ENCODE measurements at places on chromosomes 5 and 9.

DNA sequence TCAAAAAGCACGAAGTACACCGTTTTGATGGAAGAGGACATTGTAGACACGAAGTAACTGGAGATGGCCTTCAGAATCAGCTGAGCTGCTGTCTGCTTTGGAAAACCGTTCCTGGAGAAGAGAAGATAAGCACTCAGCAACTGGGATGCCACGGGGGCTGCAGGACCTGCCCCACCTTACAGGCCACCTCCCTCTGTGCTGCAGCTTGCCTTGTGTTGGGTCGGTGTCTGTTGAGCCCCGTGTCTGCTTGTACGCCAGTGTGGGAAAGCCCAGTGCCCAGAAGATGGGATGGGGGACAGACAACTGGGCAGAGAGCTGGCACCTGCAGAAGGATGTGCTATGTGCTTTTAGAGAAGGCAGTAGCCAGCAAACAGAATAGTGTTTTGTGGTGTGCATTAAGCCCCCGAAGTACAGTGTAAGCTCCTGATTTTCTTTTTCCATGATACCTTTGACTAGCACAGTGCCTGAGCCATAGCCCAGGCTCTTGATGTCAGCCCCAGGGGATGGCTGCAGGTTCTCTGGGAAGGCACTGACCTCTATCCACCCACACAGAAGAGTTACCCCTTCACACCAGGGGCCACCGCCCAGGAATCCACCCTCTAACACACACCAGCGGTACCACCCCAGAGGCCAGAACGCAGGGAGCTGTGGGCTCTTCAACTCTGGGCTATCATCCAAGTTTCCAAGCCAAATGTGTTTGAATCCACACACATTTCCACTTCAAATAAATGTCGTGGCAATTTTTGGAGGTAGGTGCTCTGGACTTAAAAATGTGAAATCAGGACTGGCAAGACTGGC, 63.8 kb downstream of the MACROH2A1 start:
- DNase-seq = no peak

DNA sequence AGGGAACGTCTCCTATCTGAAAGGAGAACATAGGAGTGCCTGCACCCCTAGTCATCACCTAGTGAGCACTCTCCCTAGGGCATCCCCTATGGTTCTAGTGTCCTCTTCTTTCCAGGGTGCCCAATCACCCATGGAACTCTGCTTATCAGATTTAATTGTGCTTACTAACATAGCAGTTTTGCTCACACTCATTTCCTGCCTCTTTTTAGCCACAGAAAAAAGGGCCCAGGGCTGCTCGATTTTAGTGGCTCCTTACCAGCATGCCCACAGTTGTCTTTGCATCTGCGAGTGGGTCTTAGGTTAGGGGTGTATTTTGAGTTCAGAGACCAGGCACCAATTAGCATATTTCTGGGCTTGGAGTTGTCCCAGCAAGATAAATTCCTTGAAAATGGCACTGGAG, 1110.2 kb downstream of the TAF11L14 start:
- no peak for DNase-seq

DNA sequence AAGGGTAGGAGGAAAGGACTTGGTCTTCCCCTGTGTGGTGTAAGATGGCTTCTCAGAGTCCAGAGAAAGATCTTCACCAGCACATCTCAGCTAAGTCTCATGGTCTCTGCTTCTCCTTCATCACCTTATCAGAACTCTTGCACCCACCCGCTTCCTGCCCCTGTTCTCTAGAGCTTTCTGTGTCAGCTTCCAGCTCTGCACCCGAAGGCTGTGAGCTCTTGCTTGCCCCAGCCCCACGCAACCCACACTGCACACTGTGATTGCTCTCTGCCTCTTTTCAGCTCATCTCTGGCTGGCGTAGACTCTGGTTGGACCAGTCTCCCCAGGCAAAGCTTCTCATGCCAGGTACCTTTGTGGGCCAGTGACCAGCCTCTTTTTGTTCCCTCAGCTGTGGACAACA, 93.2 kb upstream of the RAPGEF1 start:
- no peak for DNase-seq

GRCh38 chr5:148970876-148971275, 92.0 kb downstream of the SH3TC2 start:
- DNase-seq = no peak

- DNase-seq = no peak
These were observed 2.8 kb downstream of the HSPA5 start for GRCh38 chr9:125238127-125238914.

DNA sequence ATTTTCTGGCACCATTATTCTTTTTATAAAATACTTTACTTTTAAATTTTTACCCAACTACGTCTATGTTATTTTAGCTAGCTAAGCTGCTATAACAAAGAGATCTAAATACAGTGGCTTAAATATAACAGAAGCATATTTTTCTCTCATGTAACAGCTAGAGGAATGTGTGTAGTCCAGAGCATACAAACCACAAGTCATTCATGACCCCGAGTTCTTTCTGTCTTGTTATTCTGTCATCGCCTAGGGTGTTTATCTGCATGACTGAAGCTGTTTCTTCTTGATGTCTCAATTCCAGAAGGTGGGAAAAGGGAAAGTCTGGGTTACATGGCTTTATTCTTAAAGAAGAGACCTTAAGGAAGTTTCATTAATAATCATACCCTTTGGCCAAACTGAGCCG, 136.9 kb upstream of the RFX3 start:
- DNase-seq = no peak

DNA sequence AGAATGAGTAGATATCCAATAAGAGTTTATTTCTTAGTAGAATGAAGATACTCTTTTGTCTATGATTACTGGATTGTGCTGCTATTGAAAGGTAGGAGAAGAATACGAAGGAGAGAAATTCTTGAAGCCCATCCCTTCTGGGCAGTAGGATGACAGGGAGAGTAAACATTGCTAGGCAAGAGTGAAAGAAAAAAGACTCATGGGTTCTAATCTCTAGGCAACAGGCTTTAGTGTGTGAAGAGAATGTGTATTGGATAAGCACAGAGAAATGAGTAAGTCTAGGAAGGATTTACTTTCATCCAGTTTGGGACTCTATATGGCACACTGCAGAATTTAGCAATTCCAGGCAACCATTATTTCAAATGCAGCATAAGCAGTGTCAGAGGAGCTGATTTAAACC, 216.0 kb downstream of the GABRG2 start:
- DNase-seq = no peak

DNA sequence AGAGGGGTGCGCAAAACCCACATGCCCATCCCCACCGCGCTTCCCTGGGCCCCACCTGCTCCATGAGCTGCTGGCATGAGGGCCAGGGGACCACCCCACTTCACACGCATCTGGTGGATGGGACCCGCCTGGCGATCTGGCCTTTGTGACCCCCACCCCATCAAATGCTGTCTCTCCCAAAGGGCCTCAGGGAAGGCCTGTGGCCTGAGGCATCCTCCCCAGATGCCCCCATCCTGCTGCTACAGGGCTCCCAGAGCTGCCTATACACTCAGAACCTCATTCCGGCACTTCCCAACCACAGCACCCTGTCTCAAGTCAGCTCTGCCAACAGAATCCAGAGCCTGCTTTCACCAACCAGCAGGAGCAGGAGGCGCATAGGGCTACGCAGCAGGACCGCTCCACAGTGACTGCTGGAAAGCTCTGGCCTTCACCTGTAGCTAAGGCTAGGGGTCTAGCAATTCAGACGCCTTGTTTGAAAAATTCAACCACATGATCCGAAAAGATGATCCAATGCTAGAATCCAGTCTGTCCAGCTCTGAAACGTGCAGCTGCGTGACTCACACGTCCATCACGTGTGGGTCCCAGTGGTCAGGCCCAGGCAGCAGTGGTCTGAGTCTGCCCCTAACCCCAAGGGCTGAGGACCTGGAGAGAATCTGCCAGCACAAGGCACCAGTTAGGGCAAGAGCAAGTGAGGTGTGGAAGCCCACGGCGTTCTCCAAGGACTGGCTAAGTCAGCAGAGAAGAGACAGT, 1.4 kb upstream of the SNAPC4 start:
- DNase-seq = no peak

DNA sequence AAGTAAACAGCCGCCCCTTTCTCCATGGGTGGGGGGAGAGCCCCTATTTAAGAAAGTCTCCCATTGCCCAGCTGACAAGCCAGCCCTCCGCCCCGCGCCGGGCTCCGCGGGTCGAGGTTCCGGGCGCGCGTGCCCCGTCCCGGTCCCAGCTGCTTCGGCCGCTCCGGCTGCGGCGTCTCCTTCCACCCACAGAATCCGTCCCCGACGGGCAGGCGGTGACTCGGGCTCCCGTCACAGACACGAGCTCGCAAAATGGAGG, 223 bp downstream of the NR3C1 start:
- DNase-seq = no peak

DNA sequence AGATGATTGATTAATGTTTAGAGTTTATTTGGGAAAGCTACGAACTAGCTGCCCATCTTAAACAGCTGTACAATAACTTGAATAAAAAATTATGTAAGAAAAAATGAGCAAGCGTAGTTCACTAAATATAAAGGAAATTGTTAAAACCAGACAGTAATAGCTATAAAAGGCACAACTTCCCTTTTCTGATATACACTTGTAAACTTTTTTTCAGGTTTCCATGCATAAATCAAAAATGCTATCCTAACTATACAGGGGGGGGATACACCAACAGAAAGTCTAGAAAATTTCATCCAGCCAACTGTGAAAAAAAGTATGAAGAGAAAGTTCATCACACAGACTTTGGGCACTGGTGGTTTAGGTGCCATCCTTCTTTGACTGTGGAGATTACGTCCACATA, 122.3 kb downstream of the NR3C1 start:
- DNase-seq = no peak

GRCh38 chr5:52799358-52799982, 11.8 kb downstream of the ITGA1 start:
- no peak for DNase-seq

- no peak for DNase-seq
These were observed 602.6 kb downstream of the MTRR start for GRCh38 chr5:8471581-8471980.

- DNase-seq = peak; percentile 61
These were observed 172.8 kb downstream of the ERCC6L2 start for GRCh38 chr9:96048104-96048955.

DNA sequence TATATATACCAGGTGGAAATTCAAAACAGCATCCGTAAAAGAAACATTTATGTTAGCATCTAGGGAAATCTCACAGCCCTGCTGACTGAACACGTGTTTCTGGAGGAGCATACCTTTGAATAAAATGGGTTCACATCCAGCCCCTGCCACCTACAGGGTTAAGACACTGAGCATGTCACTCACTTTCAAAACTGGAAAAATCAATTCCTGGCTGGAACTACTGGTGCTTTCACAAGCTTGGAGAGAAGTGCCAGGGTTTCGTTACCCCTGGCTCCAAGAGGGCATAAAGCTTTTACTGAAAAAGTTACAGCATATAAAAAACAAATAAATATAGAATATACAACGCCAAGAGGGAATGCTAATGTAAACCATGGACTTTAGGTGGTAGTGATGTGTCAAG, 48.0 kb downstream of the SERINC5 start:
- no peak for DNase-seq

- DNase-seq = no peak
These were observed 246.3 kb downstream of the COX7C start for GRCh38 chr5:86864051-86864450.

GRCh38 chr9:24516463-24516862, 29.2 kb downstream of the IZUMO3 start:
- DNase-seq = no peak

DNA sequence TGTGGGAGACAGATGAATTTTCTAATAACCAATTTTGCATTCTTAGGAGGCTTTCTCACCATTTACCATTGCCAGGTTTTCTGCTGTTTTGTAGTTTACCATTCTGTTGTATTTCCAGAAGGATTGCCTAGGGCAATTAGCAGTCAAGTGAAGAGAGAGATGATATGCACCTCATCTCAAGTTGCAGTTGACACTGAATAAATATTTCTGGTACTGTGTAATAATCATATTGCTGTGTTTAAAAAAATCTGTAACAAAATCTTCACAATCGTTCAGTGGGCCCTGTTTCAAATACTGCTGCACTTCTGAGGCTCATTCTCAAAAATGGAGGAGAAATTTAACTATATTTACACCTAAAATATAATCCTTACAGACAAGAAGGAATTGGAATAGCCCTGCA, 706.1 kb upstream of the PTPRD start:
- no peak for DNase-seq

DNA sequence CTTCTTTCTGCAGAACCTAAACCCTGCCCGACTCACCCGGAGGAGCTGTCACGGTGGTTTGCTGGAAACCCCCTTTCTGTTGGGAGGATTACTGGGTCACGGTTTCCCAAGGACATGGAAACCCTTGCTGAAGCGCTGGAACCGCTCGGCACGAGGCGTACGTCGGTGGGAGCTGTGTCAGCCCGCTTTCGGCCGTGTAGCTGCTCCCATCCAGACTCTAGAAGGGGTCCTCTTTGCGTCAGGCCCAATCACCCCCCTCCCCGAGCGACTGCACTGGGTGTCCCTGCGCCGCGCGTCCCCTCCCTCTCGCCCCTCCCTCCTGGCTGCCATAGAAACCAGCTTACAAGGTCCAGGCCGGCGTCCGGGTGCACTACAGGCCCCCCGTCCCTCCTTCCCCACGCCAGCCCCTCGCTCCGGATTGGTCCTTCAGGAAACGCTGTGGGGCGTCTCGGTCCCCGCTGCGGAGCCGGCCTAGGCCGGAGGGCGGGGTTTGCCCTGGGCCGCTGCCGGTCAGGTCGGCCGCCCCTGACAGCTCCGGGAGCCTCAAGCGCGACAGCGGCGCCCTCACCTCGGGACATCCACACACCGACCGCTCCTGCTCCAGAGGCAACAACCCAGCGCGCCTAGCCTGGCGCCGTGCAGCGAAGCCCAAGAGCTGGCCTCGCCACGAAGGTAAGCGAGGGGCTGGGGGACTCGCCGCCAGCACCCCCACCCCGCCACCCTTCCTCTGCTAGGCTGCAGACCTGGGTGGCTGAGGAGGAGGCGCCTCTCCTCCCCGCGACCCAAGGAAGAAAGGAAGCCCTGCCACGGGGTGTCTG, at the start of gene NIM1K:
Gene NIM1K (plus strand): TSS at position 486 of the 818 bp plus-strand sequence. CDS start 53,551 bp downstream, outside the sequence.
- DNase-seq = no peak

- no peak for DNase-seq
These were observed 35.2 kb upstream of the PAM start for GRCh38 chr5:102719886-102720285.

Measured in right renal cortex interstitium (tissue), 3 donors.